LNCaP clone FGC (cell line): ENCODE measurements at places on chromosomes 3 and 15.

GRCh38 chr15:77609558-77609957, 23.2 kb downstream of the LINGO1 start:
- no peak for DNase-seq

DNA sequence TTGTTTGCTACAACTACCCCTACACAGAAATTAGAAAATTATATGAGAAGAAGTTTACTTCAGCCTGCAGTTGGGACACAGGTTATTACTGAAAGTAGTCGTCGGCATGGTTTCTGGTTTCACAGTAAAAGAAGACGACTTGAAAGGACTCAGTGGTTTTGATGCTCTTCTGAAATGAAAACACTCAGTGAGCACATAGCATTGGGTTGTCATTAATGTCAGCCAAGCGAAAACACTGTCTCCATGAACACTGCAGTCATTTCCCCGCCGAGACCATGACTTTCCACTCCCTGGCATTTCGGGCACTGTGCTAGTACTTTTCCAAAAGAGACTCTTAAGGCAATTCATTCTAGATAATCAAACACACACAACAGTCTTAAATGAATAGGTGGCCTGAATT, 69.2 kb upstream of the ICE2 start:
- DNase-seq, result no peak

DNA sequence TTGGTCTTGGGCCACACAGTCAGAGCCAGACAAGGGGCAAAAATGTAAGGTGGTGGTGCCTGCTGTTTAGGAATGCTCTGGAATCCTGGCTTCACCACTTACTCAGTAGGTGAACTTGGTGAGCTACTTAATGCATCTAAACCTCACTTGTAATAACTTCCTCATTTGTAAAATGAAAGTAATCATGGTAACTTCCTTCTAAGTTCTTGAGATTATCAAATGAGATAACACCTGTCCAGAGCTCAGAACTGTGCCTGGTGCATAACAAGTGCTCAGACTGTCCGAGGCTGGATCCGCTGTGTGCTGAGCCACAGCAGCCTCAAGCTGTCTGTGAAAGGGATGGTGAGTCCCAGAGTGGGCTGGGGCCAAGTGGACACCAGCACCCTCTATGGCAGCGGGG, 62.8 kb upstream of the KY start:
- DNase-seq, result no peak

DNA sequence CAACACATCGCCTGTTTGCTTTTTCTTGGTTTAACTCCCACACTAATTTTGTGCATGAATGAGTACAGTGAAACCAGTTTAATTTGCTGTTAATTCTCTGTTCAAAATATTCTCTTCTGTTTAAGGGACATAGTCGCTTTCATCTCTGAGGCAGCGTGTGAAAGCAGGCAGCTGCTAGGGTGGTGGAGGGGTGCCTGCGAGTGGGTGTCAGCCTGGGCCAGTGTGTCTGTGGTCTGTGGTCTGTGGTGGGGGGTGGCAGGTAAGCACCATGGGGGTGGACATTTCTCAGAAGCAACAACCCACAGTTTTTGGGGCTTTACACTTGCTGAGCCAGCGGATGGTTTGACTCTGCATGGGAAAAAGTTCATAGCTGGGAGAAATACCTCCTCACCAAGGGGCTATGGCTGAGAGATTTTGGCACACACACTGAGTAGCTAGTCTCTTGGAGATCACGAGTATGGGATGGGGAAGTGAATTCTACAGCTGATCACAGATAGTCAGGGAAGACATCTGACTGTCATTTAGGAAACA, 109.2 kb downstream of the EPHB1 start:
- no peak for DNase-seq

GRCh38 chr15:34699968-34700640, 54.7 kb downstream of the GJD2 start:
- DNase-seq, result no peak

DNA sequence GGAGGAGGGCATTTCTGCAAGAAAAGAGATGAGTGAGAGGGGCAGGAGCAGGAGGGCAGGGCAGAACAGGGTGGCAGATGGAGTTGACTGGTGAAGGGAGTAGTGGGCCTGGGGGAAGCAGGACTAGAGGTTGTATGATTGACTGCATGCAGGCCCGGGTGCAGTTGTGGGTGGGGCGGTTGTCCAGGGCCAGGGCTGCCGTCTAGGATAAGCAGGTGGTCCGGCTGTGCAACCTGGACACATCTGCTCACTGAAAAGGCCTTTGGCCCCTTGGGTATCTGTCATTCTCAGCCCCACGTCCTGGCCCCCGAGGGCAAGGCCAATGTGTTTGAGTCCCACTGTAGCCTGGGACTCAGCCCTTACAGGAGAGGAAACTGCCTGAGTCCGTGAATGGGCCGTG, 25.4 kb downstream of the ALS2CL start:
- no peak for DNase-seq

- DNase-seq, result no peak
Observed at GRCh38 chr15:31171731-31172130, 70.2 kb upstream of the TRPM1 start.

DNA sequence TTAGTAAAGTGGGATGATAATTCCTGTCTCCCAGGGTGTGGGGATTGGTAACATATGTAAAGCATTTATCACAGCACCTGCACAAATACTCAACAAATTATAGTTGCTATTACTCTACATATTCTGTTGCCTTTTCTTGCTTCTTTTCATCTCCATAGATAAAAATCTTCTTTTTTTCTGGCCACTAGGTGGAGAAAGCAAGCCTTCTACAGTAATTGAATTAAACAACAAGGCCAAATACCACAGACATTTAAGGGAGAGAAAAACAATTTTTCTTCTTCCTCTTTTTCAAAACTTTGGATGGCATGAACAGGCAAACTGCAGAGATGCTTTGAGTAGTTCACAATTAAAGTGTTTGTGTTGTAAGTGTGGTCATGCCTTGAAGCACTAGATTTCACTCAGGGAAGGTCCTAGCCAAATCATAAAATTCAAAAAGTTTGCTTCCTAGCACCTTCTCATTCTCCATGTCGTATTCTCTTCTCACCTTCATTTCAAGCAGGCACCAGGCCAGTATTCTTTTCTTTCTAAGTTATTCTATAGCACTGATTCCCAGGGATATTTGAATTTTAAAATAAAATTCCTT, 493.4 kb upstream of the TGFBR2 start:
- DNase-seq, result peak; percentile 13

DNA sequence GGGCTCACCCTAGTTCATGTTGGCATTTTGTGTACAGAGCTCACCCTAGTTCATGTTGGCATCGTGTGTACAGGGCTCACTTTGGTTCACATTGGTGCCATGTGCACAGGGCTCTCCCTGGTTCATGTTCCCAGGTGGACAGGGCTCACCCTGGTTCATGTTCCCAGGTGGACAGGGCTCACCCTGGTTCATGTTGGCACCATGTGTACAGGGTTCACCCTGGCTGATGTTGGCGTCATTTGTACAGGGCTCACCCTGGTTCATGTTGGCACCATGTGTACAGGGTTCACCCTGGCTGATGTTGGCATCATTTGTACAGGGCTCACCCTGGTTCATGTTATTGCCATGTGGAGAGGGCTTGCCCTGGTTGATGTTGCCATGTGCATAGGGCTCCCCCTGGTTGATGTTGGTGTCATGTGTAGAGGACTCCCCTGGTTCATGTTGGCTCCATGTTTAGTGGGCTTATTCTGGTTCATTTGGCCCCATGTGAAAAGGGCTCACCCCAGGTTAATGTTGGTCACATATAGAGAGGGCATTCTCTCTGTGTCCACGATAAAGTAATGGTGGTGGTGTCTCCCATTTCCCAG, 31.7 kb upstream of the NR2C2 start:
- DNase-seq, result no peak

GRCh38 chr3:56830884-56831283, 29.1 kb upstream of the ARHGEF3 start:
- no peak for DNase-seq

GRCh38 chr15:96331144-96331944, 844 bp downstream of the NR2F2 start:
- no peak for DNase-seq

DNA sequence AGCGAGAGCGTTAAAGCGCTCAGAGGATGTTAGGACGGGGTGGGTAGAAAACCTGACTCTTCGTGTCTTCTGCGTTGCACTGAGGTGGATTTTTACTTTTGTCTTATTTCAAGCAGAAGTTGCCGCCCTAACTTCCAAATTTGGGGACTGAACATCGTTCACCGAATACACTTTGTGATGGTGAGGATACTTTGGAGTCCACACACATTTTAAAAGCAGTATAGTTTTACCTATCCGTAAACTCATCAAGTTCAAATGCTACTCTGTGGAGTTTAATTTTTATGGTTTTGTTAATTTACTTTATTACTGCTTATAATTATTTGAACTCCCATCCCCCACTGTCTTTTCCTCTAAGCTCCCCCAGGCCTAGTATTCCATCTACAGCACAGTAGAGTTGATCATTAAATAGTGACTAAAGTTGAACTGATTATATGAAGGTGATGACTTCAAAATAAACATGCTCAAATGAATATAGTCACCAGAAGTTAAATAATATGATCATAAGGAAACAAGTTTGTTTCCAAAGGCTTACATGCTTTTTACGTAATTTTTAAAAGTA, 617 bp upstream of the EOGT start:
- no peak for DNase-seq

DNA sequence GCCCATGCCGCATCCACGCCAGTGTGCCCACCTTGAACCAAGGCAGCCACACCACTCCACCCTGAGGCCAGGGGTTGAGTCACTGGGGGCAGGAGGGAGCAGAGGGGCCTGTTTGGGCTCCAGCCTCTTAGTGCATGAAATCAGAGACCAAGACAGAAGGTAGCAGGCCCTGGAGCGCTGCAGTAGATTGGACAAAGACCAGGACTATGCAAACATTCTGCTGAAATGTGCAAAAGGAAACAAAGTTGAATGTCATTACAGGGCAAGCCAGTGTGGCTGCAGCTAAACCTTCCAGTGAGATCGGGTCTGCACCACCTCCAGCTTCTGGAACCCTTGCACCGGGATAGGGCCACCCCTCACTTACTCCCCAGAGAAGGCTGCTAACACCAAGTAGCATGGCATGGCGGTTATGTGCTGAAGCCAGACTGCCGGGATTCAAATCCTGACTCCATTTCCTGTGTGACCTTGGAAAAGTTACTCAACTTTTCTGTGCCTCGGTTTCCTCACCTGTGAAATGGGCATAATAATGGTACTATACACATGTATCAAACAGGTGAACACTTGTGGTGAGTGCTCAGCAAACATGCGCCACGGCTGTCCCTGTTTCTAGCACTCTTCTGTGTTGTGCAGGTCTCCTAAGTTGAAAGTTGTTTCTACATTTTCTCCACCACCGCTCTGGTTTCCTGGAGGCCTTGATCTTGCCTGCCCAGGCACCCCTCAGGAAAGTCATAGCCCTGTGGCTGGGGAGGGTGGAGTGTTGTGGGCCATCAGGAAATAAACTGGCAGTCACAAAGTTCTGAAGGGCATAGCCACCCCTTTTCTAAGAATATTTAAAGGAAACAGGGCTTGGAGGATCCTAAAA, 25.0 kb upstream of the GP9 start:
- DNase-seq, result no peak

GRCh38 chr3:39810647-39811161, 1.3 kb downstream of the MYRIP start:
- DNase-seq, result no peak

- no peak for DNase-seq
Observed at GRCh38 chr15:29143909-29144635, 125.5 kb downstream of the NSMCE3 start.

GRCh38 chr3:15015456-15015855, 49.7 kb downstream of the MRPS25 start:
- DNase-seq, result no peak

GRCh38 chr3:112874725-112875124, 28.1 kb upstream of the CD200R1L start:
- DNase-seq, result no peak

DNA sequence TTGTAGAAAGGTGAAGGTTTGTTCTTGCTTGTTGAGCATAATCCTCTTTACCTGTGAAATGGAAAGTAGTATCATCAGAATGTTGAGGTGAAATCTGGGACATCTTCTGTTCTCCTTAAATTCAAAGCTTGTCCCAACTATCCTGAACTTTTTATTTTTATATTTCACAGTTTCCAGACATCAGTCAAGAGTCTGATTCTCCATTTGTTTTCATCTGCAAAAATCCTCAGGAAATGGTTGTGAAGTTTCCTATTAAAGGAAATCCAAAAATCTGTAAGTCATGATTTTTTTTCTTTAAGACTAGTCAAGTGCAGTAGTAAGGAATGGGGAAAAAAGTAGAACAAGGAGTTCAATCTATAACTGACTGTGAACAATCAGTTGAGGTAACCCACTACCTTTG, 15.5 kb upstream of the ZNF609 start:
- DNase-seq, result no peak

DNA sequence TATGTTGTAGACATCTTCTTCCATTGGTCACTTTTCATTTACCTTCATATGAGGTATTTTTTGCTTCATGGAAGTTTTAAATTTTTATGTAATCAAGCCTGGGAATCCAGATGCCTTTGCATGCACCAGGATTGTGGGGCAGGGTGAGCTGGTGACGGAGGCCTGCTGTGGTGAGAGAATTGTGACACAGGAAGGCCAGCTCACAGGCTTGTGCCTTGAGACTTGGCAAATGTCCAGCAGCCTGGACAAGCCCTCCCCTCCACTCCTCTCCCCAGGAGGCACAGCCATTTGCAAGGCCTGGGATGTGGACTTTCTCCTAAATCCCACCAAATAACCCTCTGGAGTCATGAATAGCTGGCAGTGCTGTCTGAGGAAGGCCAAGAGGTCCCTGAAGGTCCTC, 67.4 kb downstream of the RHCG start:
- DNase-seq, result no peak

- DNase-seq, result peak; percentile 36
Observed at GRCh38 chr3:31980530-31981205, 394 bp downstream of the OSBPL10 start.

DNA sequence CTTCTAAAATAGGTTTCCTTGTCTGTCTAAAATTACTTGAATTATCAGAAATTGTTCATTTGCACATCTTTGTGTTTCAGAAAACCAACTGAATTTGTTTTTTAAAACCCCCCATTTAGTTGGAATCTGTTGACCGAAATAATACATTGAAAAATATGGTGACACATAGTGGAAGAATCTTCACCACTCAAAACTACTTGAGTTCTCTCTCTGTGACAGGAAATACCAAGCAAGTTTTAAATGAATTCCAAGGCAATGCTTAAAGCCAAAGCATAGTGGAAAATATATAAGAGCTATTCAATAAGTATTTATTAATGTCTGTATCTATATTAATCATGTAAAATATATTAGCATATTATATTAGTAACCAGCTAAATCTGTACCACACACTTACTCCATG, 224.9 kb upstream of the COL8A1 start:
- no peak for DNase-seq

GRCh38 chr3:77256584-77257503, 216.9 kb downstream of the ROBO2 start:
- no peak for DNase-seq

- no peak for DNase-seq
Observed at GRCh38 chr3:50550079-50550736, 17.3 kb downstream of the C3orf18 start.

DNA sequence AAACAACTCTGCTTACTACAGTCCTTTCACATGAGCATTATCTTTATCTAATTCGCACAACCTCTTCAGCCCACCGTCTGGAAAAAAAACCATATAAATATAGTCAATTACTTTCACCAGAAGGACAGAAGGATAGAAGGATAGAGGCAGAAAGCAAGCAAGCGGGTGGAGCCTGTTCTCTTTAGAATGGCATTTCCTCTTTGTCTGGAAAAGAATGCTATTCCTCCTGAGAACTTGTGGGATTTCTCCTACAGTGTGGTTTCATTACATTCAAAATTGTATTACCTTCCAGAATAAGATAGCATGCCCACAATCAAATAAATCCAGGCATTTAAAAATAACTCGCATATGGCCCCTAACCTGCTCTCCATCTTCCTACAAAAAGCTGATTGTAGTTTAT, 23.1 kb downstream of the SLC30A4 start:
- no peak for DNase-seq
